ENCODE measurements at places on chromosomes 2 and 18. TPM values are rescaled to one million over a fixed set of nuclear protein-coding genes. Genes with fewer than 3 reads are reported as not detected.

DNA sequence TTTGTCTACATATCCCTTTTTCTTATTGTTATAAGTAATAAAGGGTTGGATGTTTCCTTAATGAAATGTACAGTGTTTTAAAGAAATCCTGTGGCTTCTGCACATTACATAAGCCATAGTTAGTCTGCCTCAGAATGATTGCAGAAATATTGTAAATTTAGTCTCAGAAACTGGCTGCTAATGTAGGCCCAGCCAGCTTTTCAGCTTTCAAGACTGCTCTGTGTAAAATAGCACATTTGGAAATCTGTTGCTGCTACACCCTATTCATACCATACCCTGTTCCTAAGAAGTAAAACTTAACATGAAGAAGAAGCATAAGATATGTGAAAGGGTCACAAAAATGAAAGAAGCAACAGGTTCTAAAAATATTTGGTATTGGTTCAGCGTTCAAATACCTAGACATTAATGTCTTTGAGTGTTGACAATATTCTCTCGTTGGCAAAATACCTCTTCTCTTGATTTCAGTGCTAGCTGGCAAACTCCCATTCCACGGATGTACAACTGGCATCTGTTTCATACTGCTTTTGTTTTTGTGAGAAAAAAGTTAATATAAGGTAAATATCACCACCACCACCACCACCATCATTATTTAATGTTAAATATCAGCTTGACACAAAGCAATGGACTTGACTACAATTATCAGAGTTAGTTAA, 19.2 kb upstream of the NCKAP1 start:
- H3K36me3 ChIP-seq = no peaks in the 10 kb centered on the region
- no peak overlapping the region for H3K27ac ChIP-seq
- peaks cover 6% of the 10 kb centered on the region for H3K4me1 ChIP-seq

- peak; percentile 38 for DNase-seq
- H3K27me3 ChIP-seq = no peaks in the 10 kb centered on the region
- peaks cover 13% of the 10 kb centered on the region for H3K4me1 ChIP-seq
- H3K4me3 ChIP-seq = no peak overlapping the region
- H3K36me3 ChIP-seq = peaks cover 17% of the 10 kb centered on the region
Measured at GRCh38 chr2:230160112-230160660, 59.6 kb downstream of the SP110 start.

DNA sequence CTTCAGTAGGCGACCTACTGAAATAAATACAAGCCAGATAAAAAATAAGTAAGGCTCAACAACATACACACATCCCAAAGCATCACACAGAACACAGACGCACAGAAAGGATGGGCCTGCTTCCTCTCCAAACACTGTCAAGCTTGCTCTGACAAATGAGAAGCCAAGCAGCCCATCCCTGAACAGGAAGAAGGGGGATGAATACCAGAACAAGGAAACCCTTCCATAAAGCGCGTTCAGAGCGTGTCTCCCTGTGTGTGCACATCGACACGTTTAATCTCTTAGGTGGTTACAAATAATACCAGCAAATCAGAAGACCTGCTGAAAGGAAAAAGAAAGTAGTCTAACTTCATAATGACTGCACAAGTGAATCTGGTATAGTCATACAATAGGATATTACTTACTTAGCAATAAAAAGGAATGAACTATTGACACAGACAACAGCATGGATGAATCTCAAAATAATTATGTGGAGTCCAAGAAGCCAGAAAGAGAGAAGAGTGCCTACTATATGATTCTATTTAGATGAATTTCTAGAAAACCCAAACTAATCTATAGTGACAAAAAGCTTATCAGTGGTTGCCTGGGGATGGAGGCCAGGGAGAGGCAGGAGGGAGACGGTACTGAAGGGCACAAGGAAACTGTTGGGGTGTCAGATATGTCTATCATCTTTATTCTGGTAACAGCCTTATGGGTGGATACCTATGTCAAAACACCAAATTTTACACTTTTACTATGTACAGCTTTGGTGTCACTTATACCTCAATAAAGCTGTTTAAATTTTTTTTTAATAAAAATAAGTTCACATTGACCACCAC, 26.8 kb downstream of the MBOAT2 start:
- no peak overlapping the region for H3K27ac ChIP-seq
- DNase-seq = no peak
- H3K4me1 ChIP-seq = no peaks in the 10 kb centered on the region

DYNAP gene
- not detected for total RNA-seq

DNER gene
- total RNA-seq = not detected

PAX8 gene
- 0.76 TPM for total RNA-seq

CAPN14 gene
- 0.18 TPM for total RNA-seq

FBLN7 gene
- total RNA-seq = 16.7 TPM

All from activated T-helper 2 cell treated with anti-CD3 and anti-CD28 coated beads, Interferon-gamma antibody, Interleukin-2, Interleukin-4, amounts not matched to agents 10 μg/mL and 5 μg/mL and 100 μg/mL, durations not matched to agents 14 hours and 24 hours and 36 hours (primary cell).